IPS-NIHi11 (cell line): ENCODE measurements at places on chromosomes 11 and 22.
A peak's percentile ranks its signal among the peaks of the same experiment; 100 is the strongest.

DNA sequence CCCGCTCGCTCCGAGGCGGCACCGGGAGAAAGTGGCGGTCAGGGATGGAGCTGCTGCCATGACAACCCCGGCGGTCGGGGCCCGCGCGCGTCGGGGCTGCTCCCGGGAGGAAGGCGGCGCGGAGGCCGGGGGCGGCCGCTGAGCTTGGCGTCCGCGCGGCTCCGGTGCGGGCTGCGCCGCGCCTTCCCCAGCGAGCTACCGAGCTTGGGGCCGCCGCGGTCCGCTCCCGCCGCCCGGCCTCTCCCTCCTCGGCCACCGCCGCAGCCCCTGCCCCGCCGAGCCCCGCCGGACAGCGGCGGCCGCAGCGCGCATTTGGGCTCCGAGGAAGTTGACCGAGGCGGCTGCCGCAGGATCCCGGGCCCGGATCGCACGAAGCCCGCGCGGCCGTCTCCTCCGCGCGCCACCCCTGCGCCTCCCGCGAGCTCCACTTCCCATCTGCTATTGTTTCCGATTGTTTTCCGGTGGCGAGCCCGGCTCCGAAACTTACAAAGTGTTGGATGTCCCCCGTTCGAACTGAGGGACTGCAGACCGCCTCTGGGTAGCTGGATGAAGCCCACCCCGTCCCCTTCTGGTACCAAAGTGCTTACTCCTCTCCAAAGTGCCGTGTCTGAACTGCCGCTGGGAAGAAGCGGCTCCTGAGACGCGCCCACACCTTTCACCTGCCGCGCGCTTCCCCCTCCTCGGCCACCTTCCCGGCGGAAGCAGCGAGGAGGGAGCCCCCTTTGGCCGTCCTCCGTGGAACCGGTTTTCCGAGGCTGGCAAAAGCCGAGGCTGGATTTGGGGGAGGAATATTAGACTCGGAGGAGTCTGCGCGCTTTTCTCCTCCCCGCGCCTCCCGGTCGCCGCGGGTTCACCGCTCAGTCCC lies 540.3 kb downstream of the NTM start:
- DNase-seq, result peak; percentile 35

DNA sequence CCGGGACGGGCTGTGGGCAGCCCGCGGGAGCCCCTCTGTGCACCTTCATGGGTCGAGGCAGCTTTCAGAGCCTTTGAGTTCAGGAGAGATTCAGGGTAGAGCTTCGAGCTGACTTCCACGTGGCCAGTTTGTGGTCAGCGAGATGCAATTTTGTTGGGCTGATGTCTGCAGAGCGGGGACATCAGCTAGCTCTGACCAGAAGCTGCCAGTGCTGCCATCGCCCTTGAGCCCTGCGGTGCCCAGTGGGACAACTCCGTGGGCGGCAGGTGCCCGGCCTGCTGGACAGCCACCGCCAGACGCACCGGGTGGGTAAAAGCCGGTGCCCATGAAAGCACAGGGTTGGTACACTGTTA lies 719 bp downstream of the TALDO1 start:
- no peak for DNase-seq

DNA sequence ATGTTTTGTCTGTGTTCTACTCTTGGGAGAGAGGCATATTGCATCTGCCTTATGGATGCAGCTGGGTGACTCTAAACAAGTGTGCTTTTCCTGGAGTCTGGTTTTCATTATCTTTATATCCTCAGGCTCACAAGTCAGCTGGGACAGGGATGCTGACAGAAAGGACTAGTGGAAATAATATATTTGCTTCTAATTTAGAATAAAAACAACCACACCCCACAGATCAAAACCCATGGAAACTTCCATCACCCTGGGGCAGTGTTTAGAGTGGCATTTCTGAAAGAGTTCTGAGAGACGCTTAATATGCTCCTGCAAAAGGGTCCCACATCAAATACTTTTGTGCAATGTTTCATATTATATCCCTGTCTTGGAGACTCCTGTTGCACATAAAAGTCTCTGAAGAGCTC lies 20.8 kb downstream of the KCNE3 start:
- no peak for DNase-seq

DNA sequence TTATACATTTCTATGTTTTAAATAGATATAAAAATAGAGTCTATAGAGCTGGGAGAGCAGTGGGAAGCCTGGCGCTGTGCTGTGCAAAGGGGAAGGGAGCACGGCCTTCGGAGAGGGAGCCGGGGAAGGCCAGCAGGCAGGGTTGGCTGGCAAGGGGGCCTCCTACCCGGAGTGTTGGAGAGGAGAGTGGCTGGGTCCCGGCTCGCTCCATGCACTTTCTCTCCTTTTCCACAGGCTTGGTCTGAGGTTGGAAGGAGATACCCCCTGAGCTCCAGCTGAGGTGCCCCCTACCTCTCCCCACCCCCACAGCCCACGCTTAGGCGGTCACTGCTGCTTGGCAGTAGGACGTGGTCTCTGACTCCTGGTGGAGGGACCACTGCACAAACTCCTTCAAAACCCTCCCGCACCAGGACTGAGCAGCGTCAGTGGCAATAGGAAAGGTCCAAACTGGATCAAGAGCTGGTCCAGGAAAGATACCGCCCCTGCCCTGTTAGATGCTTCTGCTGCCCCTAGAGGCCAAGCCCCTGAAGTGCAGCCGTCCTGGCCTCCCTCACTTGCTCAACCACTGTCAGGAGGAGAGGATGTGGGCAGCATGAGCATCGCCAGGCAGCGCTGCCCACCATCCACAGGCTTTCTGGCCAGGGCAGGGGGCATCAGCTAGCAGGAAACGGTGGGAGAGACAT lies 52.9 kb downstream of the SYT13 start:
- DNase-seq, result peak; percentile 95

DNA sequence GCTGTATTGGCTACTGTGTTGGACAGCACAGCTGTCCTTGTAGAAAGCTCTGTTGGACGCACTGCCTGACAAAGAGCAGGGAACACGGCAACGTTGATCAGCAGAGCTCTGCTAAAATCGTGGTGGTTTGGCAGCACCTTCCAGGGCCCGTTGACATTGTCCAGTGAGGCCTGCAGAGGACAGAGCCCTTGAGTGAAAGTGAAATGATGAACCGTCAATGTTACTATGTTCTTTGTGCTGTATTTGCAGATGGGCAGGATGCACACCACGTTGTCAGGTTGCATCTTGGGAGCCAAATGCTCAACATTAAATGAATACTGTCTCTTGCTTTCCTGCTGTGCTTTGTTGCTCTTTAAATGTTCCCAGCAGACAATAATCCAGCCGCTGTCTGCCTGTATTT lies 69.7 kb downstream of the NELL1 start:
- no peak for DNase-seq

GRCh38 chr11:2898366-2899079 lies 12.9 kb upstream of the CDKN1C start:
- DNase-seq, result no peak

DNA sequence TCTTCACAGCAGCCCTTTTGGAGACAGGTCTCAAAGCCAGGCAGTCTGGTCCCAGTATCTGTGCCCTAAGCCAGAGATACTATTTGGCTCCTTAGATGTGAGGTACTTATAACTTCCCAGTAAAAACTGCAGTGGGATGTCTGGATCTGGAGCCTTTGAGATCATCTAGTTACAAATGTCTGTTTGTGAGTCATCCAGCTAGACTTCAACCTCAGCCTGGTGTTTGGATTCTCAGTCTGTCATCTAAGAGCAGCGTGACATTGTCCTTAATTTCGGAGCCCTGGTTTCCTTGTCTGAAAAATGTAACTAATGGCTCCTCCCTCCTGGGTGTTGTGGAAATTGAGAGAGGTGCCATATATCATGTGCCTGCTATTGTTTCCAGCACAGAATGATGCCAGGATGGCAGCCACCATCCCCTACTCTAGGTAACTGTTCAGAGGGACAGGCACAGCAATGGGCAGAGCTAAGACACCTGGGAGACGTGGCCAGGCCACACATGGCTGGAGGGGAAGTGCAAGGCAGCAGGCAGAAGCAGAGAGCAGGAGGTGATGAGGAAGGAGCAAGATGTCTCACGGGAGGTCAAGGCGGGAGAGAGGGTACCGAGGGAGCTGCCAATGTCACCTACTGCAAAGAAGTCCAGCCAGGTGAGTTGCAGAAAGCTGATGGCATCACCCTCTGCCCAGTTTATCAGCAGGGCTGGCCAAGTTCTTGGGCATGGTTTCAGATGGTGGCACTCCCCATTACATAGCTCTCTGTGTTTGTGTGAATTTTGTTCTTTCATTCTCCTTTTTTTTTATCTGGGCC lies 20.6 kb upstream of the ST3GAL4 start:
- DNase-seq, result no peak

DNA sequence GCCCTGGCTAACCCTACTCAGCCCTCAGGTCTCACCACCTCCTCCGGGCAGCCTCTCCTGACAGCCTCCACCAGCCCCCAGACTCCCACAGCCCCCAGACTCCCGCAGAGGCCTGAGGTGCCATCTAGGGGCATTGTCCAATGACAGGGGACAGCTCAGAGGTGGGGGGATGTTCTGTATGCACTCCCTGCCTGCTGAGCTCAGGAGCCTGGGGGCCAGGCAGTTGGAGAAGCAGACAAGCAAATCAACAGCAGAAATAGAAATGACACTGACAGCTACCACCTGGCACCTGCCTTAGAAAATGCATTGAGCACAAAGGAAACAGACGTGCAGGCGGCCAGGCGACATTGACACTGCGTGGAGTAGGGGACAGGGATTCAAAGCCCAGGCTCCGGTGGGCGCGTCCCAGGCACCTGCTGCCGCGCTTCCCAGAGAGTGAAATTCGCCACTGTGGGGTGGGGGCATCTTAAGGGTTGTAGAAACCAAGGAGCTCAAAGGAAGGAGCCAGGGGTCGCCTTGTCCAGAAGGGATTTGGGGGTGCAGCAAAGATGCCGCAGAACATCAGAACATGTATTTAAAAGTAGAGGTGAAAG lies 22.5 kb upstream of the WNT7B start:
- DNase-seq, result no peak

DNA sequence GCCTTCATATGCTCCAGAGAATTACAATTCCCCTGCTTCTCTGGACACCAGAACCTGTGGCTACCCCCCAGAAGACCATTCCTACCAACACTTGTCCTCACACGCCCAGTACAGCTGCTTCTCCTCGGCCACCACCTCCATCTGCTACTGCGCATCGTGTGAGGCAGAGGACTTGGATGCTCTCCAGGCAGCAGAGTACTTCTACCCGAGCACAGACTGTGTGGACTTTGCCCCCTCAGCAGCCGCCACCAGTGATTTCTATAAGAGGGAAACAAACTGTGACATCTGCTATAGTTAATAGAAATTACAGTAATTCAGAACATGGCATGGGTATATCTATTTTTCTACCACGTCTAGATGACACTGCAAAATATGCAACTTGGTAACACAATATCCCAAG lies 9.8 kb downstream of the POU2AF3 start:
- DNase-seq, result no peak

GRCh38 chr11:112931703-112932102 lies 29.5 kb upstream of the NCAM1 start:
- no peak for DNase-seq

DNA sequence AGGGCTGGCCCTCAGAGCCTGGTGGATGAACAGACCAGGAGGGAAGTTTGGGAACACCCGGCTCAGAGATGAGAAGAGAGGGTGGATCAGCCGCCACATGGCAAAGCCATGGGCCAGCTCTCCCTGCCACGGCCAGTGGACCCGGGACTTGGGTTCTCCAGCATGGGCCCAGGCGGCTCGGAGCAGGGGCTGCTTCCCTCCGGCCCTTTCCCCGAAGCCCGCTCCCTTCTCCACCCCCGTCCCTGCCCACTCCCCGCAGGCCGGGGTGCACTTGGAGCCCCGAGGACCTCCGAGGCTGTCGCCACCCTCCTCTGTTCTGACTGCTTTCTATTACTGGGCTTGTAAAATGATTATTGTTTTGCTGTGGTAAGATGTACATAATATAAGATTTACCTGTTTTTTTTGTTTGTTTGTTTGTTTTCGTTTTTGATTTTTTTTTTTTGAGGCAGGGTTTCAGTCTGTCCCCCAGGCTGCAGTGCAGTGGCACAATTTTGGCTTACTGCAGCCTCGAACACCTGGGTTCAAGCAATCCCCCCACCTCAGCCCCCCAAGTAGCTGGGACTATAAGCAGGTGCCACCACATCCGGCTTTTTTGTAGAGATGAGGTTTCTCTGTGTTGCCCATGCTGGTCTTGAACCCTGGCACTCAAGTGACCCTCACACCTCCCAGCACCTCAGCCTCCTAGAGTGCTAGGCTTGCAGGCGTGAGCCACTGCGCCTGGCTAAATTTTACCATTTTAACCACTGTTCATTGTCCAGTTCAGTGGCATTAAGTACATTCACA lies 11.3 kb upstream of the TH start:
- no peak for DNase-seq

DNA sequence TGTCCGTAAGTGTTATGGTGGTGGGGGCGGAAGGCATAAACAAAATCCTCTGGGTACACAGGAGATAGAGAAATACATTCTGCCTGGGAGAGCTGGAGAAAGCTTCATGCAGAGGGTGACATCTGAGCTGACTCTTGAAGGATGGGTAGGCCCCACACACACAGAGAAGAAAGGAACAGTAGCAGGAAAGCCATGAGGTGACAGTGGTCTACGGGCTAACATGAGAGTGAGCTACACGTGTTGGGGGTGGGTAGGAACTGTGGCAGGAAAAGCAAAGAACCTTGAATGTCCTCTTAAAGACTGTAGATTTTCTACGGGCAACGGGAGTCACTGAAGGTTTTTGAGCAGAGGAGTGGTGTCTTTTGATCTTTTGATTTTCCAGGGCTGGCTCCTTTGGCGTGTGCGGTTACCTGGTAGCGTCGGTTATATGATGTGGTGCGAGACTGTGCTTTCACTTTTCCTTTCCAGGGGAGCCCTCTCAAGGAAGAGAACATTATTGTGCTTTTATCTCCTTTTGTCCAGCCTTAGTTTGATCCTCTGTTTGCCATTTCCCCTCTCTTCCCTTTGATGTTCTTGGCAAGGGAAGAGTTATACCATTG lies 39.7 kb downstream of the ADAMTS8 start:
- no peak for DNase-seq

GRCh38 chr11:70303070-70303469 lies 32.6 kb downstream of the PPFIA1 start:
- no peak for DNase-seq

DNA sequence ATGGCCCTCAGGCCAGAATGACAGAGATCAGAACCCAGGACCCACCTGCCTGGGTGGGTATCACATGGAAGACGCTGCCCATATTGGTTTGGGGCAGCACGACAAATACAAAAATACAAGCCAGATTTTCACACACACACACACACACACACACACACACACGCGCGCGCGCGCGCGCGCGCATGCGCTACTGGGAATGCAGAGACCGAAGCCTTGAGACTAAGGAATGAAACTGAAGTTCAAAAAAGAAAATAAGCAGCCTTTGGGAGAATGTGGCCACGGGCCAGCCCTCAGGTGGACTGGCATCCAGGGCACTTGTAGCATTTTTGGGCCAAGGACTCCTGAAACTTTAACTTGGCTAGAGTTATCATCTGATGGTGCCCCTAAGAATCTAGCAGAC lies 21.3 kb upstream of the NUP50 start:
- no peak for DNase-seq
